Naive thymus-derived CD4-positive, alpha-beta T cell (primary cell): ENCODE measurements at places on chromosomes 7 and 10. TPM values are rescaled to one million over a fixed set of nuclear protein-coding genes. Genes with fewer than 3 reads are reported as not detected.

DNA sequence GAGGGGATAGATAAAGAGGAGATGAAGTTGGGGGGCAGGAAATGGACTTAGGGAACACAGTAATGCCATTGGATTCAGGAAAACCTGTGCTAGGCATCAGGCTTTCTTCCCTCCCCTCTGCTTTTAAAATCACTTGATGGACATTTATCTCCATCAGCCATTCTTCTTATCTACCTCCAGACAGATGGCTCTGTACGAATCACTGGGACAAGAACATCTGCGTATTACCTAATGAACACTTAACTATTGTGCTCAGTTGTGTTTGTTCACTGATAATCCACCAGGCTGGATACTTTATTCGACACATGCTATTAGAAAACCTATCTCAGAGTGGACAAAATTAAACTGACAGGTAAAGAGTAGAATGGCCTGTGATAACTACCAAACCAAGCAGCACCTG is 40.0 kb downstream of the TNKS2 start:
- no peaks in the 10 kb centered on the region for H3K4me1 ChIP-seq
- H3K27me3 ChIP-seq = no peaks in the 10 kb centered on the region
- H3K36me3 ChIP-seq = peaks cover 13% of the 10 kb centered on the region
- DNase-seq = no peak
- no peak overlapping the region for H3K27ac ChIP-seq
- no peak overlapping the region for H3K4me3 ChIP-seq

- H3K4me3 ChIP-seq = no peak overlapping the region
- H3K27ac ChIP-seq = no peak overlapping the region
- peak; percentile 86 for DNase-seq
- no peaks in the 10 kb centered on the region for H3K36me3 ChIP-seq
These were observed 29.8 kb downstream of the PLAU start for GRCh38 chr10:73940634-73941221.

DNA sequence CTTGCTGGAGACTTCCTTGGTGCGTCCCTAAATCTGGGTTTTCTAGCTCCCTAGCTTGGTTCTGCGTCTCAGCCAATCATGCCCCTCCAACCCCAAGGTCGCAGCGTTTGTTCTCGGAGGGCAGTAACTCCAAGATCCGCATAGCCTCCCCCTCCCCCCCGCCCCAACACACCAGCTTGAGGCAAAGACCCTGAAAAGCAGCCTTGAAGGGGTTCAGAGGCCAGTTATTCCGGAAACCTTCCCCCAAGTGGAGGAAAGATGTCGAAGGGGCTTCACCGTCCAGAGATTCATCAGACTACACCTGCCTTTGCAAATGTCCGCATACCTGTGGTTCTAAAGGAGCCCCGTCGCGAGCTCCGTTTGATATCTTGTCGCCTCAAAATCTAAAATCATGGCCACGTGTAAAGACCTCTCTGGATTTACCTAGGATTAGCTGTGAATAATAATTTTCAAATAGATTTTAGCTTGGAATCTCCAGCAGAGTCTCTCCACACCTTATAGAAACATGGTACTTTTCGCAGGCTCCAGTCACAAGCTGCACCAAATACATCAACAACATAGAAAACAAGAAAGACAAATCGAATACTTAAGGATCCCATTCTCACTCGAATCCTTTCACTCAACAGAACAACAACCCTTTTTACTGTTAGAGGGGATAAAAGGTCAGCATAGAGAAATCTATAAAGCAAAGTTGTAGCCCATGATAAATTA is 7.9 kb downstream of the DLX6 start:
- H3K4me1 ChIP-seq = no peaks in the 10 kb centered on the region
- no peak overlapping the region for H3K27ac ChIP-seq
- no peak for DNase-seq
- H3K27me3 ChIP-seq = peaks cover 16% of the 10 kb centered on the region
- no peaks in the 10 kb centered on the region for H3K36me3 ChIP-seq

- no peaks in the 10 kb centered on the region for H3K27me3 ChIP-seq
- H3K36me3 ChIP-seq = no peaks in the 10 kb centered on the region
- DNase-seq = peak; percentile 37
- H3K4me3 ChIP-seq = no peak overlapping the region
- no peak overlapping the region for H3K27ac ChIP-seq
These were observed 134.4 kb downstream of the ITGA8 start for GRCh38 chr10:15585303-15585715.

- H3K4me3 ChIP-seq = no peak overlapping the region
- no peak for DNase-seq
- H3K27me3 ChIP-seq = no peaks in the 10 kb centered on the region
These were observed 38.8 kb downstream of the PROSER2 start for GRCh38 chr10:11861811-11862428.

- H3K27me3 ChIP-seq = no peaks in the 10 kb centered on the region
- no peak overlapping the region for H3K4me3 ChIP-seq
- DNase-seq = no peak
- H3K4me1 ChIP-seq = no peaks in the 10 kb centered on the region
These were observed 11.2 kb upstream of the OPALIN start for GRCh38 chr10:96369890-96370583.

- DNase-seq = no peak
- H3K27me3 ChIP-seq = no peaks in the 10 kb centered on the region
- H3K36me3 ChIP-seq = no peaks in the 10 kb centered on the region
- H3K4me3 ChIP-seq = no peak overlapping the region
- peaks cover 3% of the 10 kb centered on the region for H3K4me1 ChIP-seq
These were observed 15.9 kb downstream of the CUL2 start for GRCh38 chr10:35074266-35074665.

GRCh38 chr10:56973766-56974165 is 612.7 kb upstream of the ZWINT start:
- no peaks in the 10 kb centered on the region for H3K4me1 ChIP-seq
- no peaks in the 10 kb centered on the region for H3K36me3 ChIP-seq
- H3K27ac ChIP-seq = no peak overlapping the region
- no peaks in the 10 kb centered on the region for H3K27me3 ChIP-seq
- no peak for DNase-seq

- no peaks in the 10 kb centered on the region for H3K4me1 ChIP-seq
- H3K36me3 ChIP-seq = no peaks in the 10 kb centered on the region
- H3K4me3 ChIP-seq = no peak overlapping the region
- no peaks in the 10 kb centered on the region for H3K27me3 ChIP-seq
These were observed 101.2 kb downstream of the PARD3 start for GRCh38 chr10:34713875-34714274.

DNA sequence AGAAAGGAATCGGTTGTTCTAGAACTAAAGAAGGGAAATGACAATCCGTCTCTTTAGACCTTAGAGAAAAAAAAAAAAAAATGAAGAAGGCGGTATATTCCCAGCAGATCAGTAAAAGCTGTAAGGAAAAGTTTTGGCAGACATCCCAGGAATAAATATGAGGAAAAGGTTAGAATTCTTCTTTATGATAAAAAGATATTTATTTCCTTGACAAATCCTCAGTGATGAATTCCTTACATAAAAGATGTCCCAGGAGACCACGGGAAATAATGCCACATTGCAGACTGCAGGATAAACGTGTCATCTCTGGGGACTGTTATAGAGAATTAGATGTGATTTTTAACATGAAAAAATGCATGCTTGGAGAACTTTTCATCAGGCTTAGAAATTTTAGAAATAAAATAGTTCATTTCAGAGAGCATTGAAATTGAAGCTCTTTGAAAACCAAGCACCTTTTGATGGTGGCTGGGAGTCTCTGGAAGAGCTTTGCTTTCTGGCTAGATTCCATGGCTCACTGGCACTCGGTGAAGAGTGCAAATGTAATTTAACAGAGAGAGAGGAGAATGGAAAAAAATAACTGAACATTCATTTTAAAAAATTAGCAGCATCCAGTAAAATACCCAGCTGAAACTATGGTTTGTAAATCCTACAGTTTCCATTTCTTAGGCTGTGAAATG is 98.2 kb downstream of the PRPF18 start:
- H3K4me1 ChIP-seq = no peaks in the 10 kb centered on the region
- no peaks in the 10 kb centered on the region for H3K36me3 ChIP-seq
- no peaks in the 10 kb centered on the region for H3K27me3 ChIP-seq
- no peak for DNase-seq
- H3K4me3 ChIP-seq = no peak overlapping the region

GRCh38 chr7:133536450-133536849 is 283.6 kb downstream of the EXOC4 start:
- no peak for DNase-seq
- H3K27me3 ChIP-seq = no peaks in the 10 kb centered on the region
- H3K4me1 ChIP-seq = no peaks in the 10 kb centered on the region
- no peak overlapping the region for H3K27ac ChIP-seq

DNA sequence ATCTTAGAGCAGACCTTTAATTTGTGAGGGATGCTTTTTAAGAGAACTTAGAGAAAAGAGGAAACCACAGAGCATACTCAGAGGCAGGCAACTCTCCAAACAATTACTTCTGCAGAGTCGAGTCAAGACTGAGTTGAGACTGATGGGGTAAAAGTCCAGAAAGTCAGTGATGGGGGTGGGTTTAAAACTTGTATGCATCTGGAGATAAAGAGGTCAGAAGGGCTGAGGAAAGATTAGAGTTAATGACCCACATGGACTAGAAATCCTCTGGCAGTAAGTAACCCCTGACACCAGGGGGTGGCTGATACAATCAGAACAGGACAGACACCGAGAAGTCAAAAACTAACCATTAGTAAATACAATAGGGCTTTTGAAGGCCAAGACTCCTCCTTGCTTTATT is 42.4 kb upstream of the SEPTIN7 start:
- H3K4me3 ChIP-seq = no peak overlapping the region
- H3K27me3 ChIP-seq = no peaks in the 10 kb centered on the region
- no peak for DNase-seq
- H3K27ac ChIP-seq = no peak overlapping the region

GRCh38 chr7:157740251-157740798 is 403.5 kb downstream of the DNAJB6 start:
- no peaks in the 10 kb centered on the region for H3K36me3 ChIP-seq
- no peak for DNase-seq
- no peak overlapping the region for H3K4me3 ChIP-seq
- H3K27me3 ChIP-seq = no peaks in the 10 kb centered on the region
- no peaks in the 10 kb centered on the region for H3K4me1 ChIP-seq
- H3K27ac ChIP-seq = no peak overlapping the region

DNA sequence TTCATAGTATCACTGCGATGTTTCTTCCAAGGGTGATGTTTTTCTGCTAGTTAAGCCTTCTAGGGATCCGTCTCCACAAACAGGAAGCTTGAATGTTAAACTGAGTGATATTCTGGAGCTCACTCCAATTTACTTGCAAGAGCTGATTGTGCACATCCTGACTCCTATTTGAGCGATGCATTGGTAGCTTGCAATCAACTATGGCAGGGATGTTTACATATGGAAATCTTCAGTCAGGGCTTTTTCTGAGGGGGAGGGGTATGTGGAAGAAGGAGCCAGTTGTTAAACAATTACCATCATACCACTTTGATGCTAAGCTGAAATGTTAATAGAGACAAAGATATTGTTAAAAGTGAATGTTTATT is 43.2 kb upstream of the NXPH1 start:
- DNase-seq = no peak
- H3K4me1 ChIP-seq = no peaks in the 10 kb centered on the region
- no peak overlapping the region for H3K27ac ChIP-seq
- no peaks in the 10 kb centered on the region for H3K36me3 ChIP-seq
- no peak overlapping the region for H3K4me3 ChIP-seq
- H3K27me3 ChIP-seq = no peaks in the 10 kb centered on the region

DNA sequence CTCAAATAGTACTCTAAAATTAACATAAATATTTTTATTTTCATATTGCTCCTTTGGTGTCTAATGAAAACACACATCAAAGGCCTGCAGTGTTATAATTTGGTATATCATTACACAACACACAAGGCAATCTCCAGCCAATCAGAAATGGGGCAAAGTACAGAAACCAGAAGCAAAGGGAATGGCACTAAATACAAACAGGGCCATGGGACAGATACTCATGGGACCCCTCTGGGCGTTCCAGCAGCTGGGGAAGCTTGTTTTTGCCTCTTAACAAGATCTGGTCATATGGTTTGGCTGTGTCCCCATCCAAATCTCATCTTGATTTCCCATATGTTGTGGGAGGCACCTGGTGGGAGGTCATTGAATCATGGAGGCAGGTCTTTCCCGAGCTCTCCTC is 551.8 kb upstream of the NRP1 start:
- DNase-seq = no peak
- no peaks in the 10 kb centered on the region for H3K4me1 ChIP-seq
- no peak overlapping the region for H3K27ac ChIP-seq
- no peaks in the 10 kb centered on the region for H3K36me3 ChIP-seq
- H3K27me3 ChIP-seq = no peaks in the 10 kb centered on the region

Gene CHAT
- total RNA-seq = not detected in 2 replicates

Gene C10orf67
- not detected for total RNA-seq

Gene TBXAS1
- 2.6 TPM for total RNA-seq

Gene BLVRA
- total RNA-seq = 16.1 TPM

Gene MMD2
- not detected in 2 replicates for total RNA-seq

Gene CYP2C9
- total RNA-seq = not detected

Gene DPYSL4
- 9.4 TPM for total RNA-seq
